NCI-H446 treated with DMSO at 0.1 percent for 48 hours (cell line): ENCODE measurements at places on chromosomes 1 and 21.

DNA sequence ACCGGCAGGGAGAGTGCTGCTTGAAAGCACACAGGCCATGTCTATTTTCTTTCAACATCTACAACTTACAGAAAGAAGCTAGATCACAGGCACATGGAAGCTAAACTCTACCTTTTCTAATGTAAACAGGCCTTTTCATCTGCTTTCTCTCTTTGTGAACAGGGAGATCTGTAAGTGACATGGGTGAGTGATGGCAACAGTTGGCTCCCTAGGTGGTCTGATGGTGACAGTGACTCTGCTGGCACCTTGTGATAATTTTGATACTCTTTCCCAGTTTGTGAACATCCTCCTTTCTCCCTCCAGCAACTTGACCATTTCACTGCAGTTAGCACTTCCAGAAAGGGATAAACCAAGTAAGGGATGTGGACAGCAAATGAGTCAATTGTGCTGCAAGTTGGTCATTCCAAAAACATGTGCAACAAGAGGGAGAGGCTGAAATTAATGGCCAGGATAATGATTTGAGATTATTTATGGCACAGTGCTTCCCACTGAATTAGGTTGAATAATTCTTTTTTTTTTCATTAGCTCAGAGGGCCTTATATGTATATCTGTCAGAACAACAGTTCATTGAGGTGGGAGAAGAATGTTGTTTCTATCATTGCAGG, 89.5 kb downstream of the XCL2 start:
- no peak for DNase-seq

- peak; percentile 46 for DNase-seq
Measured at GRCh38 chr21:41054018-41054578, 113.9 kb upstream of the BACE2 start.

GRCh38 chr1:4708840-4709507, 54.6 kb downstream of the AJAP1 start:
- DNase-seq = no peak

DNA sequence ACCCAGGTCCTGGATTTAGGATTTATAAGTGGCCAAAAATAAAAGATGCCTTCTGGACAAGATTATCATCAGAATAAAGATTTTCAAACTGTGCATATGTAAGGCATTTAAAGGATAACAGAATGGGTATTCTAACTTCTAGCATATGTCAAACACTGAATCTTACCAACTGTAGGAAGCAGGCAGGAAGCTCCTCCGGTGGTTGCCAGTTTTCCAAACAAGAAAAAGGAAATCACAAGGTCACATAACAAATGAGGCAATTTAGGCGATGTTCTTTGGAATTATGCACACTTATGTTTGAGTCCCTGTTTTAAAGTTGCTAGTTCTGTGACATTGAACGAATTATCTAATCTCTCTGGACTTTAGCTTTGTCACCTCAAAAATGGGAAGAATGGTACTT, 48.9 kb downstream of the ATP6V1G3 start:
- no peak for DNase-seq

GRCh38 chr1:231093156-231093922, 53.3 kb upstream of the FAM89A start:
- DNase-seq = no peak

GRCh38 chr1:85109475-85109874, 61.2 kb upstream of the MCOLN3 start:
- DNase-seq = peak; percentile 27

- DNase-seq = no peak
Measured at GRCh38 chr1:53281133-53281532, 42.8 kb upstream of the MAGOH start.

DNA sequence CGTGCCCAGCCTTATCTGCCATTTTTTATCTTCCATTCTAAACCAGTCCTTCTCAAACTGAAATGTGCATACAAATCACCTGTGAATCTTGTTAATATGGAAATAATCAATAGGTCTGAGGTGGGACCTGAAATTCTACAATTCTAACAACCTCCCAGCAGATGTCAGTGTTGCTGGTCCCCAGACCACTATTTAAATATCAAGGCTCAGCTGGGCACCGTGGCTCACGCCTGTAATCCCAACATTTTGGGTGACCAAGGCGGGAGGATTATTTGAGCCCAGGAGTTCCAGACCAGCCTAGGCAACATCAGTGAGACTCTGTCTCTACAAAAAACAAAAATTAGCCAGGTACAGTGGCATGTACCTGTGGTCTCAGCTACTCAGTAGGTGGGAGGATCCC, 4.1 kb downstream of the UQCRHL start:
- no peak for DNase-seq

- no peak for DNase-seq
Measured at GRCh38 chr1:12618965-12619791, 1.2 kb upstream of the DHRS3 start.

GRCh38 chr1:7983086-7983778, 21.7 kb downstream of the PARK7 start:
- DNase-seq = no peak

DNA sequence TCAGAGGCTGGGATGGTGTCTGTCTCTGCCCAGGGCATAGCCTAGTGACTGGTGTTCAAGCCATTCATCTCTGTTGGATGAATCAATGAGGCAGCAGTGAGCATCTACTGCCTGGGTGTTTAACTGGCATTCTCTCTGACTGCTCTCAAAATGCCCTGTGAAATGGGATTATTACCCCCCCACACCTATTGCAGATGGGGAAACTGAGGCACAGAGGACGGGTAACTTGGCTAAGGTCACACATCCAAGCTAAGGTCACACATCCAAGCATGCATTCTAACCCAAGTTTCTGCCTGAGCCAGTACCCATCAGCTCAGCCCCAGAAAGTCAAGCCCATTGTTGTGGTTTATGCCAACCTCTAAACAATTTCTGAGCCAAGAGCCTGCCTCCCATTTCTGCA, 5.0 kb downstream of the TTC39A start:
- no peak for DNase-seq

DNA sequence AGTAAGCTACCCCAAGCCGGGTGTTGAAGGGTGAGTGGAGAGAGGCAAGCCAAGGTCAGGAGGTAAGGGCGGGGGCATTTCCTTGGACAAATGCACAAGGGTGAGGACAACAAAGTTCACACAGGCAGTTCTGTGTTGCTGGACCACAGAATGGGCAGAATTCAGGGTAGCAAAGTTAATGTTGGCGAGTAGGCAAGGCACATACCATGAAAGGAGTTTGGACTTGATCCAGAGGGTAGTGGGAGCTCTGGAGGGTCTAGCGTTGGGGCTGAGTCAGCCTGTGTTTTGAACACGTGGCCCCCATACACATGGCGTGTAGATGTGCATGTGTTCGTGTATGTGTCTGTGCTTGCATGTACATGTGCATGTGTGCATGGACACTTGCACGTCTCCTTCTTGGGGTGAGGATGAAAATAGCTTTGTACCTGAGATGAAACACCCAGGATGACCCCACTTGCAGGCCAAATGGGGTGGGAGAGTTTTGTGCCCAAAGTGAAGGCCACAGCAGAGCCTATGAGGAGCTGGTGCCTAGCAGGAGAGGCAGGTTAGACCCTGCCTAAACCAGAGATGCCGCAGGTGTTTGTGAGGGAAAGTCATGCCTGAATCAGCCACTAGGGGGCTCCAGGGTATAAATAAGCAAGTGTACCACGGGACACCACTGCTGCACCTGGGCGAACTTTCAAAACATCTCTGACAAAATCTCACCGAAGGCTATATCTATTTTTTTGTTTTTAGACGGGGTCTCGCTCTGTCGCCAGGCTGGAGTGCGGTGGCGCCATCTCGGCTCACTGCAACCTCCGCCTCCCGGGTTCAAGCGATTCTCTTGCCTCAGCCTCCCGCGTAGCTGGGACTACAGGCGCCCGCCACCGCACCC, 21.8 kb downstream of the SLC27A3 start:
- DNase-seq = peak; percentile 33

- DNase-seq = no peak
Measured at GRCh38 chr21:31698461-31698860, 33.5 kb downstream of the SCAF4 start.

DNA sequence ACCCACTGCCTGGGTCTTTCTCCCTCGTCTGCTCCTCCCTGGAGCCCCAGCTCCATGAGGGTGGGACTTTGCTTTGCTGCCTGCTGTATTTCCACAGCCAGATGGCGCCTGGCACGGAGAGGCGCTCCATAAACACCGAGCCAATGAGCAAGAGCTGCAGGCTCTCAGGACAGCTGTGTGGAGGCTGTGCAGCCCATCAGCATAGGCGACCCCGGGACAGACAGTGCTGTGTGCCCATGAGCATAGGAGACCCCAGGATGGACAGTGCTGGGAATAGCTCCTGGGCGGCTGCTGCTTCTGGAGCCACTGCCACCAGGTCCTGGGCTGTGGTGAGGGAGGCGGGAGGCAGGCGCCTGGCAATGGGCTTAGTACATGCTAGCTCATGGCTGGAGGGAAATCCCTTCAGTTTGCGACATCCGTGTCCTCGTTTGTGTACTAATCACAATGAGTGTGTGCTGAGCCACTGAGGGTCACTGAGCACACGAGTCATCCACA, 29.2 kb downstream of the CEP104 start:
- DNase-seq = no peak

- no peak for DNase-seq
Measured at GRCh38 chr1:202664083-202664482, 46.2 kb downstream of the SYT2 start.

DNA sequence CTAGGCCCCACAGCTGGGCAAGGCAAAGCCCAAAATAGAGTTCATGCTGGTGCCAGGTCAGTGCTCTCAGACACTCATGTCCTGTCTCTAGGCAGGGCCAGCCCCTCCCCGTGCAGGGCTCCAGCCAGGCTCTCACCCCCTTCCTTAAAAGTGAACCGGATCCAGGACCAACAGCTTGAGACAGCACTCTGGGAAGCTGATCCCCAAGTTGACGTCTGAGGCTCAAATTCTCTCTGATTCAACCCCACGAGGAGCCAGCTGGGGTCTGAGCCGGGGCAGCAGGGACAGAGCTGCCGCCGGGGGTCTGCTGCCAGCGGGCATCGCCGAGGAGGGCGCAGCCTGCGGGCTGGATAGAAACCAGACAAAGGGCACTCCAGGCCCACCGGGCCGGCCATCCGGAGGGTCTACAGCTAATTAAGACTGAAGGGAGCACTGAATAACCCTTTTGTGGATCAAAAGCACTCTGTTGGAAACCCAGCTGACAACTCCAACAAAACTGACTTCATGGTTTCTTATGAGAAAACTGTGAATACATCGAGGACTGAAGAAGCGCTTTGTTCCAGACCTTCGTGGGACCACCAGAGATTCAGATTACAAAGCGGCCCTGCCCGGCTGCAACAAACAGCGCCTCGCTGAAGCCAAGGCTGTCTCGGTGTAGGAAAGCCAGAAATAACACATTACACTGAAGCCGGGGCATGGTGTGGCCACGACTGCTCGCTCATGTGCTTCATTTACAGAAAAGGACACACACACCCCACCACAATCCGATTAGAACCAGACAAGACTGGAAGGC, 95.8 kb downstream of the PSMG1 start:
- no peak for DNase-seq

DNA sequence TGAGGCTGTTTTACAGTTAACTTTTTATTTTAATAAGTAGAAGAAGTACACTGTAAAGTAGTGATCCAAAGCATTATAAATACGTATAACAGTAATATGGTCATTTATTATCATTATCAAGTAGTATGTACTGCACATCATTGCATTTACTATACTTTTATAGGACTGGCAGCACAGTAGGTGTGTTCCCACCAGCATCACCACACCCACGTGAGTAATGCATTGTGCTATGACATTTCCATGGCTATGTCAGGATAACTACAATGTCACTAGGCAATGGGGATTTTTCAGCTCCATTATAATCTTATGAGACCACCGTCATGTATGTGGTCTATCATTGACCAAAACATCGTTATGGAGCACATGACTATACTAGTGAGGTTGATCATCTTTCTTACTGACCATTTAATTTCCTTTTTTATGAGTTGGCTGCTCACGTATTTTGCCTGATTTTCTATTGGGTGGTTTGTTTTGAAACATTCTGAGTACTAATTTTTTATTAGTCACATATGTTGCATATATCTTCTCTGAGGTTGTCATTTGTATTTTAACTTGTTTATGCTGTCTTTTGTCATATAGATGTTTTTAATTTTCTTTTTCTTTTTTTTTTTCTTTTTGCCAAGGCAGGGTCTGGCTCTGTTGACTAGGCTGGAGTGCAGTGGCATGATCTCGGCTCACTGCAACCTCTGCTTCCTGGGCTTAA, 25.3 kb upstream of the SHCBP1L start:
- no peak for DNase-seq

GRCh38 chr1:29539971-29540370, 303.6 kb downstream of the PTPRU start:
- DNase-seq = no peak

- DNase-seq = no peak
Measured at GRCh38 chr1:111903871-111904449, 85.5 kb downstream of the KCND3 start.

DNA sequence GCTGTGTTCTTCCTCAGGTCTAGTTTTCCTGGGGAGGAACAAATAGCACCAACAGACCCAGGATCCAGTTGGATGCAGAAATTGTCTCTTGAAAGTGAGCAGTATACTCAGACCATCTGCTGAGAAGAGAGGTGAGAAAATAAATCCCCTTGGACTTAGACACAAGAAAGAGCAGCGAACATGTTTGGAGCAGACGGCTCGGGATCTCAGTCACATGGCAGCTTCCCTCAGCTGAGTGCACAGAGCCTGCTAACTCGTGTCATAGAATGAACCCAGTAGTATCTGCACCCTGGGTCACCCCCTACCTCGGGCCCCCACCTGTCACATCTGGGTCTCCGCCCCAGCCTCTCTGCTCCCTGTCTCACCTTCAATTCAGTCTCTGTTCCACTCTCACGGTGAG, 115.6 kb downstream of the CCDC185 start:
- DNase-seq = no peak
